ENCODE measurements at places on chromosomes 11 and 22.

DNA sequence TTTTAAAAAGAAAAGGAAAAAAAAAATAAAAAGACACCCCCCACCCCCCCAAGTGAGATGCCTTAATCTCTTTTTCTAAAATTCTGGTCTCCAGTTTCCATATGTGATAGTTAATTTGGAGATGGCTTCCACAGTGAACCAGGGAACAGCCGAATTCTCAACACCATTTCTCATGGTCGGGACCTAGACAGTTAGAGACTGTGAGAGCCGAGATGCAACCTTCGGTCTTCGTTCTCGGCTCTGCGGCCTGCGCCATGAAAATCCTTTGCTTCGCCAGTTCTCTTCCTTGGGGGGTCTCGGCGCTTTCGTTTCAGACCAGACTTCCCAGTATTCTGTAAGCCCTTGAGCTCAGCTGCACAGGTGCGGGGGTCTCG, 723 bp downstream of the CACNG2 start:
- DNase-seq: no peak

DNA sequence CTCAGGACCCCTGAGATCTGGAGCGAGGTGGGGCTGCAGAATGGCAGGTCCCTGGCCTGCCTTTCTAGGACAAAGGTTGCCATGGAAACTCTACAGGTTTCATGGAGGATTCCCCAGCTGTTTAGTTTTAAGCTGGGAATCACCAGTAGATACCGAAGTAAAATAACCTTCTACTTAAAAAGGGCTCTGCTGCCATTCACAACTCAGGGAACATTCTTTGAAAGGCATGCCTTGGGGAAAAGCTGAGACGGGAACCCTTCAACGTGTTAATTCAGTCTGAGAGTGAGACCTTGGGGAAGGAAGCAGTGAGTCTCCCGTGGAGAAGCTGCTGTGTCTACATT, 493.3 kb downstream of the BRD1 start:
- DNase-seq: no peak

DNA sequence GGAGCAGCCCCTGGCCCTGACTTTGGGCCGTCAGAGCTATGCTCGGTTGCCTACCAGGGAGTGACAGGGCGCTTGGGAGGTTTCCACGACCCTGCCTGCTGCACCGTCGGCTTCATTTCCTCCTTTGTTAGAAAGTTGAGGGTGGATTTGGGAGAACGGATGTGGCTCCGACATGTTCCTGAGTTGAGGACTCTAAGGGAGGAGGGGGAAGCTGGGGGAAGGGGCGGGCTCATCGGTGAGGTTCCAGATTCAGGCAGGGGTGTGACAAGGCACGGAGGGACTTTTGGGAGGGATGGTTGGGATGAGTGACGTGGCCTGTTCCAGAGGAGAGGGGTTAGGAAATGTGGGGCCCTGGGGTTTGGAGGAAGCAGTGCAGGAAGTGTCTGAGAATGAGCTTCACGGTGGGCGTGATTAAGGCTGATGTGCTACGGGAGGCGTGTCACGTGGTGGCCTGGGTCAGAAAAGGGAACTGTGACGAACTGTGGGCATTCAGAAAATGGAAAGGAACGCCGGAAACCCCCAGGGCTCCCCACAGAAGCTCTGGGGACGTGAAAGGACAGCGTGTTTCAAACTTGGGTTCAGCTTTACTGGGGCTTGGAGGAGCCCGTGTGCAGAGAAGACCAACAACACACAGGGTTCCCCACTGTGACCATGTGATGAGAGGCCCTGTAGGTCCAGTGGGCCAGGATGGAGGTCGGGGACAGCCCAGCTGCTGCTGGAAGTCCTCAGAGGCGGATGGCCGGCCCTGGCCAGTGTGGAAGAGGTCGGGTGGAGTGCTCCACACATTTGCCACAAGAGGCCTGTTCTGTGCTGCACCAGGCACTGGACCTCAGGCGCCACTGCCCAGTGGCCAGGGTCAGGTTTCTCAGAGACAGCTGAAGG, 2.8 kb downstream of the PARVB start:
- no peak for DNase-seq

GRCh38 chr11:123806249-123806648, at the start of gene OR6M1:
TSS of gene OR6M1 (minus strand) at chr11:123806349. CDS start at chr11:123806349, 0 bp downstream.
- DNase-seq: no peak

GRCh38 chr22:47632701-47633100, 870.3 kb downstream of the TBC1D22A start:
- DNase-seq: no peak

- DNase-seq: no peak
Measured at GRCh38 chr11:66868082-66868725, 11.3 kb downstream of the LRFN4 start.

- no peak for DNase-seq
Measured at GRCh38 chr22:21823740-21824444, 43.6 kb downstream of the MAPK1 start.

DNA sequence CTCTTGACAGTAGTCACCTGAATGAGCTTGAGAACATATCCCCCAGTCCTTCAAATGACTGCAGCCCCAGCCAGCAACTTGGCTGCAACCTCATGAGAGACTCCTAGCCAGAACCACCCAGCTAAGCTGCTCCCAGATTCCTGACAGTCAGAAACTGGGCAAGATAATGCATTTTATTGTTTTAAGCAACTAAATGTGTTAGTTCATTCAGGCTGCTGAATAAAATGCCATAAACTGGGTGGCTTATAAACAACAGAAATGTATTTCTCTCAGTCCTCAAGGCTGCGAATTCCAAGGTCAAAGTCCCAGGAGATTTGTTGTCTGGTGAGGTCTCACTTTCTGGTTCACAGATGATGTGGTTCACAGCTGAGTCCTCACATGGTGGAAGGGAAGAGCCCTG, 5.8 kb upstream of the PAMR1 start:
- DNase-seq: no peak

DNA sequence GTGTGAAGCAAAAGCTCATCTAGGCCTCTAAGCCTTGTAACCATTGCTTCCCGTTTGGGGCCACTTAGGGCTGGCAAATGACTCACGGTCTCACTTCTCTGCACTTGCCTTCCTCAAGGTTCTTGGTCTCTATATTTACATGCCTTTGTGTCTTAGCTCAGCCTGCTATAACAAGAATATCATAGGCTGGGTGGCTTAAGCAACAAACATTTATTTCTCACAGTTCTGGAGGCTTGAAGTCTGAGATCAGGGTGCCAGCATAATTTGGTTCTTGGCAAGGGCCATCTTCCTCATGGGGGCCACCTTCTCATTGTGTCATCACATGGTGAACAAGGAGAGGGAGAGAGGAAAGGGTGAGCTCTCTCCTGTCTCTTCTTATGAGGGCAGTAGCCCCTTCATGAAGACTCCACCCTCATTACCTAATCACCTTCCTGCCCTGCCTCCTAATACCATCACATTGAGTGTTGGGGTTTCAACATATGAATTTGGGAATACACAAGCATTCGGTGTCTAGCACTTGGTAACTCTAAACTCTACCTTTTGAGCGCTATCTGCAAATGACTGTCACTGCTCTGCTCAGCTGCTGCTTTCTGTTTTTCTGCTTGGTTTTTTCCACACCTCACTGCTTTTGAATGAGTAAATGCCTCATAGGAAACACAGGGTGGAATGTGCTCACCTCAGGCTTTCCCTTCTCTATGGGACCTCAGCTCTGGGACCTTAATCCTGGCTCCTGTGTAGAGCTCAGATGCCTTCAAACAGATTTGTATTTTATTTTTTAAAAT, 16.2 kb upstream of the ME3 start:
- DNase-seq: no peak

- DNase-seq: no peak
Measured at GRCh38 chr11:131661132-131661531, 290.7 kb downstream of the NTM start.

GRCh38 chr11:96197103-96197502, 145.9 kb downstream of the MAML2 start:
- DNase-seq: no peak

DNA sequence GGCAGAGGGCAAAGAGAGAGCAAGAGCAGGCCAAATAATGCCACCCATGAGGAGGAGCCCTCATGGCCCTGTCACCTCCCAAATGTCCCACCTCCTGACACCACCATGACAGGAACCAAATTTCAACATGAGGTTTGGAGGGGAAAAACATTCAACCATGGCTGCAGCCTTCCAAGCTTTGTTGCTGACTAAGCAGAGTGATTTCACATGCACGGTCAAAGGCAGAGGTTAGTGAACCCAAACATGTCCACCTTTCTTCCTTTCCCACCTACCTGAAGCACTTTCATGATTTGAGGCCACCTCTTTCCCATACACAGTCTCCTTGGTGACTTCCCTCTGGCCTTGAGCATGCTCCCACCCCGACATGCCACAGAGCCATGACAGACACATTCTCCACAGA, 89.7 kb downstream of the C11orf91 start:
- no peak for DNase-seq

DNA sequence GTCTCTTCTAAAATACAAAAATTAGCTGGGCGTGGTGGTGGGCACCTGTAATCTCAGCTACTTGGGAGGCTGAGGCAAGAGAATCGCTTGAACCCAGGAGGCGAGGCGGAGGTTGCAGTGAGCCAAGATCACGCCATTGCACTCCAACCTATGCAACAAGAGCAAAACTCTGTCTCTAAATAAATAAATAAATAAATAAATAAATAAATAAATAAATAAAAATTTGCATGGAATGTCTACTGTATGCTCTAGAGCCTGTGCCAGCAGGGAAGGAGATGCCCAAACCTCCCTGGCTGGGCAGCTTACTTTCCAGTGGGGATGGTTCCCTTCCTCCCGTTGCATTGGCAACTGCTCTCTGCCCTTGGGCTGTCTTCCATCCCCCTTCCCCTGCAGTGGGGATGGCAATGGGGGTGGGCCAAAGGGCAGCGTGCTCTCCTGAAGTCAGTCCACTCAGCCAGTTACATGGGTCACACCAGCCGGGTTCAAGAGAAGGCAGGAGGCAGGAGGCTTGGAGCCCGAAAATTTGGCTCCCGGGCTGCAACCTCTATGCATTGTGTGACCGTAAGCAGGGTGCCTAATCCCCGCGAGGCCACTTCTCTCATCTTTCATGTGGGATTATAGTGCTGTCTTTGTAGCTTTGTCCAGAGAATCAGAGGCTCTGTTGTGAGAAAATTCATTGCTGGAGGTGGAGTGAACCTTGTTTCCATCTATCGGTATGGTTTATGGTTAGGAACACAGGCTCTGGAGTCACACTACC, 1.4 kb upstream of the LRRC10B start:
- DNase-seq: no peak

- DNase-seq: no peak
Measured at GRCh38 chr22:49327411-49328117, 500.1 kb downstream of the BRD1 start.

DNA sequence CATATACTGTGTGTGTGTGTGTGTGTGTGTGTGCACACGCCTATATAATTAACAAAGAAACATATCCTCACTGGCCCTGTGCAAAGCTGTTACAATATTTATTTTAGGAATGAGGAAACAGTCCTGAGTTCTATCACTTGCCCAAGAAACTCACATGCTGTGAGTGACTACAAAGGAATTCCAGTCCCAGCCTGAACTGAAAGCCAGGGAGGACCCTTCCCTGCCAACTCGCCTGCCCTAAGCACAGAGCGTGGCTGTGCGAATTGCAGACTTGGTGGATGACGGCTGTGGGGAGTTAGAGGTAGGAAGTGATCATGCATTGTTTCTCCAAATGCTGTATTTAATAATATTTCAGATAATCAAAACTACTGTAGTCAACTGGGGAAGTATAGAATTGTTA, 26.4 kb upstream of the CD5 start:
- DNase-seq: no peak

DNA sequence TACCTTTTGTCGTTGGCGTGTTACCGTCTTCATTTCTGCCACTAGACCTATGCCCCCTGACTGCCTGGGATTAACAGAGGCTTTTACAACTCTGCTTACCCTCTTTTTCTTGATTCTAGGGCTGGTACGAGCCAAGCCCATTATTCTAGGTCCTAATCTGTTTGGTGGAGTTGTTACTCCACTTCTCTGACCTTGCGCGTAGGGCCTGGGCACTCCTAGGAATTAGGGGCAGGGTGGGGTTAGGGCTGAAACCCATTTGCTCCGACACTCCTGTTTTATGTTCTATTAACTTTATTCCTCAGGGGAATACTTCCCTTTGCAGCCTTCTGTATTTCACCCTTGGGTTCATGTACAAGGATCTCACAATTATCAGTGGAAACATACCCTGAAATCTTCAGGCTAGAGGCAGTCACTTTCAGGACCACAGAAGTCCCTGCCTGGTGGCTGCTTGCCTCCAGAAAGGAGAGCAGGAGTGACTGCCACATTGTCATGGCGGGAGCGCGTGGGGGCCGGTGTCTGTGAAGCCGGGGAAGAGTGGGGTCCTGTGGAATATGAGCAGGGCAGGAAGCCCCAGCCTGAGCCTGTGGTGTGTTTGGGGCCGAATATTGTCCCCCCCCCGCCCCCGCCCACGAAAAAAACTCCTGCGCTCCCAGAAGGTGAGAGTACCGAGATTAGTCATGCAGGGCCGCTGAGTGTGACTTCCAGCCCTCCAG, 731 bp upstream of the SLC37A2 start:
- peak; percentile 23 for DNase-seq

DNA sequence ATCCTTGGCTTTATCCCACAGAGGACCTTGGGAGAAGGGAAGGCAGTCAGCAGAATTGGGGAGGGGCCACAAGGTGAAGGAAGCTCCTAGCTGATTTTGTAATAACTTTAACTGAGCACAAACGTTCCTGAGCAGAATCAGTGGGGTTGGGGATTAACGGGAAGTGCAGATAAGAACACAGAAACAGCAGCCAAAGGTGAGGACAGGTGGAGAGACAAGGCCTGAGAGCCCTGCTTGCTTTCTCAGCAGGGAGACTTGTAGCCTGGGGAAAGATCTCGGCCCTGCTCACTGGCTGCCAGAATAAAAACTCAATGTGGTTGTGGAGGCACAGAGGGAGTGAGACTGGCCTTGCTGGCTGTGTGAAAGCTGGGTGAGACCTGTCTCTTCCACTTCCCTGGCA, 265.2 kb upstream of the FAT3 start:
- DNase-seq: no peak

- no peak for DNase-seq
Measured at GRCh38 chr11:69361048-69361447, 67.1 kb downstream of the MYEOV start.

- no peak for DNase-seq
Measured at GRCh38 chr11:64229744-64230170, 591 bp upstream of the DNAJC4 start.

DNA sequence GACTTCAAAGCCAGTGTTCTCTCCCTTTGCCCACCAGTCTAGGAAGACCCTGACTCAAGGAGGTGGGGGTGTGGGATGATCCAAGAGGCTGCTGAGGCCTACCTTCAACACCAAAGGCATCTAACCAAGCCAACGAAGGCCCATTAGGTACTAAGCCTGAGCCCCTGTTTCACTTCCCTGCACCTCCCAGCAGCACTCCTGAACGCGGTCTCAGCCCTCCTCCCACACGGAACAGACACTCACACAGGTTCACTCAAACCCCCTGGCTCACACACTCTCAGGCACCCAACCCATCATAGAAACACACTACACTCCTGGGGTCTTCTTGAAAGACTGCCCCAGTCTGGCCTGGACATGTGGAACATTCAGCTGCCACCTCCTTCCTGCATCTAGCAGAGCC, 40.7 kb downstream of the SLC22A12 start:
- DNase-seq: no peak
